ENCODE measurements at places on chromosomes 4 and X.

DNA sequence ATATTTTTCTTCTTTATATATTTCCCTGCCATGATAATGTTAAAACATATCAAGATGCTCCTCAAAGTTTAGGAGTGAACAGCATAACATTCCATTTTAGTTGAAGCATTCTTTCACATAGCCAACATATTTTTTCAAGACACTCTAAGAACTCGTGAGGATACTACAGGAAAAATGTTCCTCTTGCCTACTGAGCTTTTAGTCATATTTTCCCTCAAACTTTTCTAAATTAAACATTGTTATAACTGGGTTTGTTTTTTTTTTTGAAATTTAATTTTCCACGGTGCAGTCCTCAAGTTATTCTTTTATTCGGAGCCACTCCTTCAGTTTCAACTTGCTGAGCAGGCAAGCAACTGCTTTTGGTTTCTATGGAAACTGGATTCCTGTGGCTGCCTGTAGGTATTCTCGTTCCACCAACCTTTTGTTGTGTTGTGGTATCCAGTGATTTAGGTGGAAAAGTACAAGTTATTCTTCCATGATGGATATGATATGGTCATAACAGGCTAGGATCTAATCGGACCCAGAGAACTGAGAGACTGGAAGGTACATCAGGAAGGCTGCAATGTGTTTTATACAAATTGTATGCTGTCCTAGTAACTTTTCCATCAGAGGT lies 248.0 kb downstream of the TRIML1 start:
- DNase-seq = no peak

DNA sequence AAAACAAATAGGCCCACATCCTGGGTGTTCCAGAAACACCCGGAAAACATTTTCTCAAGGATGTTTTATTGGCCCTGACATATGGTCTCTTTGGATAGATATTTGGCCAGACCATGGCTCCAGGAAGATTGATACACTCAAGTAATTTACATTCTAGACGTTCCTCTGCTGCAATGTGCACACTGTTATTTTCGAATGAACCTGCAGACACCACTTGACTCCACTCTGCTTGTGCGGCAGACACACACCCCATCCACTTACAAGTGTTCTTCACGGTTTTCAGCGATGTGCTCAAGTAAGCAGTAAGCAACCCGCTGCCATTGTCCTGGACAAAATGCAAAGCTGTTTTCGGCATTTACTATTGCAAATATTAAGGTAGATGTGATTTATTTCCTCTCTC lies 12.0 kb upstream of the GPM6A start:
- DNase-seq = no peak

DNA sequence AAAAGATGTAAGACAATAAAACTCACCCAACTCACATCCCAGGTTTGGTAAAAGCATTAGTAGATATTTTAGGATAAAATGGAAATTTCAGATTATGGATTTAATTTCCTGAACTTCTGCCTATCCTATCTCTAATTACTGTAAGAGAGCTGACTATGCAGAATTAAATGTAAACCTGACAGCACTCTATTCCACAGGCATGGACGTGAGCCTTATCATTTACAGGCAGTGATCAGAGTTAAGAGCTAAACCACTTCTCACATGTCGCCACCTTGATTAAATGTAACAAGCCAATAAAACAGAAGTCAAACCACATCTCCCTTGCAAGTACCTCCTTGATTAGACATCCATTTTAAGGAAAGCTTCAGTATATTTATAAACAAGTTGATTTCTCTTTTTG lies 97.5 kb upstream of the CBR4 start:
- DNase-seq = no peak

DNA sequence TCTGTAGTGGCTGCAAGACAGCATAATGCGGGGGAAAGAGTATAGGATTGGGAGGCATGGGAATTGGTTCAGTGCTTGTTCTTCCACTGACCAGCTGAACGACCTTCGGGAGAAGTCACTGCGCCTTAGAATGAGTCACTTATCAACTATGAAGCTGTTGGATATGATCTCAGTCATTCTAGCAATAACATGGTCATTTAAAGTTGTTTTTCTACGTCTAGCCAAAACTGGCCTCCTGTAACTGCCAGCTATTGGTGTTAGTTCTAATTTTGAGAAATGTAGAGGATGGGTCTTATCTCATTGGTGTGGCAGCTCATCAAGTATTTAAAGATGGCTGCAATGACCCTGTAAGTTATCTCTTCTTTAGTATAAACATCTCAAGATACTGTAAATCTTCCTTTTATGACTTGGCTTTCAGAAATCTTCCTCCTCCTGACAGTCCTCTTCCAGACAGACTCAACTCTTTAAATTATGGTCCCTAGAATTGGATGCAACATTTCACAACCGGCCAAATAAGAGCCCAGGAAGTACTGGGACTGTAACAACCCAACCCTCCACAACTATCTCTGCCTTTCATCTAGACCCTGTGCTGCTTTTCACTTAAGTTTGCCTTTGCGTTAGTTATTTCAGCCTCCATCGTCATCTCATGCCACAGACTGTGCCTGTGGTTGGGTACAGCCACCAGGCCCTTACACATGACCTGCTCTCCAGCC lies 243.3 kb downstream of the CBR4 start:
- DNase-seq = no peak

- no peak for DNase-seq
Observed at GRCh38 chrX:50183891-50184290, 16.9 kb downstream of the AKAP4 start.

GRCh38 chr4:102586644-102587021 lies 85.5 kb downstream of the NFKB1 start:
- no peak for DNase-seq

Data from stimulated activated CD4-positive, alpha-beta T cell treated with anti-CD3 and anti-CD28 coated beads, Interleukin-4, amount 100 ng/mL, for 1 hour (primary cell).